Activated CD4-positive, alpha-beta T cell treated with anti-CD3 and anti-CD28 coated beads, Interleukin-2, Interleukin-6, amounts not matched to agents 100 ng/mL and 50 ng/mL, durations not matched to agents 16 hours and 8 hours (primary cell): ENCODE measurements at places on chromosomes 6 and 20.

DNA sequence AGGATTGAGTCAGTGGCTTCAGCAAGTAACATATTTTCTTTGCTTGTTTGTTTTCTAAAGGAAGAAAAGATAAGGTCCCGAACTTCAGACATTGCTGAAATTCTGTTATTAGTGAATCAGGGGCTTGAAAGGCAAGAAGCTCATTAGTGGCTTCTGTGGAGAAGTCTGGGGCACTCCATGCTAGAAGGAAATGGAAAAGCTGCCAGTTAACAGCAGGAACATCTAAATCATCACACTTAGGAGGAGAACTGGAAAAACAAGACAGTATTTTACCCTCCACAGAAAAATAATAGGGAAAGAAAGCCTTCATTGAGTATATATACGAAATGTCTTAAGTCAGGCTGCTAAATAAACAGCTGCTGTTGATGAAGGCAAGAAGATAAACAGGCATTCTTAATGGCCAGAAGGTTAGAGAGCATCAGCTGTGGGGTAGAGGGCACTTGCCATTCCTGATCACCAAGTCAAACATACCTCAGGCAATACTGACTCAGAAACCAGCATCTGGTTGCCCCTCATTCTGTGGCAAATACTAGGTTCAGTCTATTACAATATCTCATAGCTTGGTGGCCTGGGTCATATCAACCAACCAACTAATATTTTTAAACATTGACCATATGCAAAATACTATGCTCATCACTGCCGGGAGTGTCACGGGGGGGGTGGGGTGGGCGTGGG lies 143.2 kb upstream of the TENT5A start:
- DNase-seq = no peak

DNA sequence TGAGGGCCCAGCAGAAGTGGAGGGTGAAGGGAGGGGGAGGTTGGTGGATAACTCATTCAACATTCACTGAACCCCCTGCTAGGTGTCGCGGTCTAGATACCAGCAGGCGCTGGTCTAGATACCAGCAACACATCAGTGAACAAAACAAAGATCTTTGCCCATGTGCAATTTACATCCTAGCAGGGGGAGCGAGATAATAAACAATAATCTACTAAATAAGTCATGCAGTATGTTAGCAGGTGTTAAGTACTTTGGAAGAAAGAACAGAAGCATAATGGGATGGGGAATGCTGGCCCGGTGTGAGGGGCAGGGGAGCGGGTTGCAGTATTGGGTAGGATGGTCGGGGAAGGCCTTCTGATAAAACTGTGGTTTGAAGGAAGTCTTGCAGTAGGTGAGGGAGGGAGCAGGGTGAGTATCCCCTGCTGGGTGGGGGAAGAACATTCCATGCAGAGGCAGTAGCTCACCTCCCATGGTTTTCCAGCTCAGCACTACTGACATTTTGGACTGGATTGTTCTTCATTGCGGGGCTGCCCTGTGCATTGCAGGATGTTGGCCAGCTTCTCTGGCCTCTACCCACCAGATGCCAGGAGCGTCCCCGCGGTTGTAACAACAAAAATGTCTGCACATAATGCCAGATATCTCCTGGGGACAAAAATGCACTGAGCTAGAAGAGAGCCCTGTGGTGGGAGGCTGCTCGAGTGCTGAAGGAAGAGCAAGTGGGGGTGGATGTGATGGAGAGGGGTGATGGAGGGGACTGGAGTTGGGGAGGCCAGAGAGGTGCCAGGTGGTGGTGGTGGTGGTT lies 117.3 kb downstream of the TOX2 start:
- no peak for DNase-seq

GRCh38 chr6:46556053-46556452 lies 64.8 kb upstream of the RCAN2 start:
- DNase-seq = no peak

DNA sequence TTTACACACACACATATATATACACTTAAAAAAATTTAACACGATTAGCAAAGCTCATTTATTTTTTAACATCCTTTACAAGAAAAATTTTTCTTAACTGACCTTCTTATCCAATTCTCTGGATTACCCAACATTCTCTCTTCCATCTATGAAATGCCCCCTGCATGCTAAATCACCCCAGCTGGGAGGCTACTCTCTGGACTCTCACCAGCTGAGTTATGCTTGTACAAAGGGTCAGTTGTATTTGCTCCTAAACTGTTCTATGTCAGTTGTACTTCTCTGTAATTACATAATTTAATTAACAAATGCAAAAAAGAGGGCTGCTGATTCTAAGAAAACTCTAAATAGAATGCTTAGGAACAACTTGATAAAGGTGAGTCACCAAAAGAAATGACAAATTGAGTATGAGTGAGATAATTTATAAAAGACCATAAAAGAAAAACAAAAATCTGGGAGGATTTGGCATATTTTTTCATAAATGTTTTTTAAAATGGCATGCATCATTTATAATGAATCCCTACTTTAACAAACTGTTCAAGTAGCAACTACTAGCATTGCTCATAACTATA lies 120.5 kb downstream of the KIF13A start:
- DNase-seq = no peak

GRCh38 chr20:39462416-39462945 lies 500.3 kb downstream of the DHX35 start:
- DNase-seq = no peak

DNA sequence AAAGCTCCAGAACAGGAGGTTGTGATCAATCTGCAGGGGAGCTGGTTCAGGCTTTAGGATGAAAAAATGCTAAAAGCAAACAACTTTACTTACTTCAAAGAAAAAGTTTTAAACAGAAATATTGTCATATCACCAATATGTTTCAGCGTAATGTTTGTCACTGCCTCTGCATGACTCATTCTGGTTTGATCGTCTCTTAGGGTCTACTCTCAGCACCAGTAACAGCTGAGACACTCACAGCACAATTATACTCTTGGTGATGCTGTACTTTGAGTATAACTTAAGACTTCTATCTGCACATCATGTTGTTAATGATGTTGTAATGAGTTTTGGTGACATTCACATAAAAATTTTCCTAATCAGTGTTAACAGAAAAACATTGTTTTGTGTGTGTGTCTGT lies 665.4 kb downstream of the EPM2A start:
- DNase-seq = no peak
